ENCODE measurements at places on chromosomes 11 and 22.
A peak's percentile ranks its signal among the peaks of the same experiment; 100 is the strongest.

DNA sequence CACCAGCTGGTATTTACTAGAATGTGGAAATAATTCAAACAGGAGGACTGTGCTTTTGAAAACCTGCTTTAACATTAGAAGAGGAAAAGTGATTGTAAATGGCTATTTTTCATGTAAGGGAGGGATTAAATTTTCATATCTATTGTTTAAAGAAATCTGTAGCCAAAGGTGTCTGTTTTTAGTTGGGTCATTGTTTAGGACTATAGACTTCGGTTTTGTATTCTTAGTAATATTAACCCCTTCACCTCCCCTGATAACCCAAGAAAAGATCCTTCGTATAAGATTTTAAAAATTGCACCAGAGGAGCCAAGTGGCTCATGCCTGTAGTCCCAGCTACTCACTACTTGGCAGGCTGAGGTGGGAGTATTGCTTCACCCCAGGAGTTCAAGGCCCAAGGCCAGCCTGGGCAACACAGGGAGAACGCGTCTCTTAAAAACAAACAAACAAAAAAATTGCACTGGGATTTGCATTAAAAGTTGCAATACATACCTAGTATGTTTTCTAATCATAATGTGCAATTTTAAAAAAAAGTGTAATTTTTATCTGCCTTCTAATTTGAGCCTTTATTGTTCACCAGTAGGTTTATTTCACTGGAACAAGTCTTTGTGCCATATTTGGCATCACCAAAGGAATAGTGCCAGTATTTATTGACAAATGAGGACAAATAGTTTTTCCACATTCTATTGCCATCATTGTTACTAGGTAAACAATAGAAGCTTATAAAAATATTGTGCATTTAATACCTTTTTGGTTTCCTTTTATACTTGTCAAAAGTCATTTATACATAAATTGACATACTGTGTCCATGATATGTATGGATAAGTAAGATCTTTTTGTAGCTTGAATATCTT lies 34.3 kb downstream of the MTMR3 start:
- DNase-seq, result no peak

GRCh38 chr11:4626207-4627099 lies 10.8 kb upstream of the OR51D1 start:
- peak; percentile 67 for DNase-seq

GRCh38 chr22:45987136-45987861 lies 10.3 kb upstream of the WNT7B start:
- no peak for DNase-seq

- DNase-seq, result peak; percentile 51
These were observed 83.6 kb downstream of the PIWIL4 start for GRCh38 chr11:94650756-94651155.

DNA sequence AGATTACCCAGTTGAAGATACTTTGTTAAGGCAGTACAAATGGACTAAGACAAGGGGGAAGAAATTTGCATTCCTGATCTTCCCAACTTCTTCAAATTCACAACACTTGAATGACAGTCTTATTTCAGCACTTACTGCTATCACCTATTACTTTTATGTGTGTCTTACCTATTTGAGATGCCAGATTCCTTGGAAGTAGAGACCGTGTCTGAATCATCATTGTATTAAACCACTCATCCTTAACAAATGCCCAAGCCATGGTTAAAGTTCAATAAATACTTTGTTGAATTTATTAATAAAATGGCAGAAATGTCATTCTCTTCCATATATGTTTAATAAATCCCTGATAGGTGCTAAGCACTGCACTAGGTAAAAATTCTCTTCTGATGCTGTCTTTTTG lies 18.3 kb downstream of the SC5D start:
- DNase-seq, result no peak

DNA sequence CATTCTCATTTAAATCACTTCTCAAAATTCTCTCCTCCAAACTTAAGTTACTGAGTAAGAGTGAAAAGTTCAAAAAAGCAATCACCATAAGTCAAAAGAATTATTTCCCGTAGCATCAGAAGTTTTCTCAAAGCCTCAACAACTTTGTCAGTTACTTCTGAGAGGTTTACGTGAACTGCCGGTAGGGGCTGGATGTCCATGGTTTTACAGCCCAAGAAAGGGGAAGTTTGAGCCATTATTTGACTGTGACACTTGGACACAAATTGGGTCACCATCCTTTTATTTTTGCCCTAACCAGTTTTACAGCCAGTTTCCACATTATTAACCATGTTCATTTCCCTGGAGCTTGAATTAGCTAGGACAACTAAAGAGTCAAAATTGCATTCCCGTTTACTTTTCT lies 7.5 kb downstream of the POU2AF3 start:
- no peak for DNase-seq

DNA sequence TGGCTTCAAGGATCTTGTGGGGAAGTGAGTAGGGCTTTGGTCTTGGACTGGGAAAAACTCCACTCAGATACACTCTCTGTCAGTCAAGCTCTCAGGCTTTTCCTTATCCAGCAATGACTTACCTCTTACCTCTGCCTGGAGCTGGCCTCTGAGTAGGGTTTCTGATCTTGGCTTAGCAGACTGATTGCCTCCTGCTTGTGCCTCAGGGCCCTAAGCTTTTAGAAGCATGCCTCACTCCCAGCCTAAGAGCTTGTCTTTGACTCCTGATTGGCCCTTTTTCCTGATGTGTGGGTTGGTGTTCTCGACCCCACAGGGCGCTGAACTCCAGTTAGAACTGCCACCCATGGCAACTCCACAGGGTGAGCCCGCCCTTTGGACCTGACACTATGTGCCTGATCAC lies 275.0 kb downstream of the ST3GAL4 start:
- DNase-seq, result no peak
